Activated CD4-positive, alpha-beta T cell treated with anti-CD3 and anti-CD28 coated beads, Interleukin-2, amount 50 U/mL, for 1 hour (primary cell): ENCODE measurements at places on chromosomes 3 and 15.

- no peak for DNase-seq
Measured at GRCh38 chr3:27729748-27730611, 7.9 kb upstream of the EOMES start.

GRCh38 chr3:143676021-143676420 lies 172.2 kb downstream of the SLC9A9 start:
- no peak for DNase-seq

- DNase-seq = no peak
Measured at GRCh38 chr15:81729340-81729739, 316.5 kb downstream of the MEX3B start.

DNA sequence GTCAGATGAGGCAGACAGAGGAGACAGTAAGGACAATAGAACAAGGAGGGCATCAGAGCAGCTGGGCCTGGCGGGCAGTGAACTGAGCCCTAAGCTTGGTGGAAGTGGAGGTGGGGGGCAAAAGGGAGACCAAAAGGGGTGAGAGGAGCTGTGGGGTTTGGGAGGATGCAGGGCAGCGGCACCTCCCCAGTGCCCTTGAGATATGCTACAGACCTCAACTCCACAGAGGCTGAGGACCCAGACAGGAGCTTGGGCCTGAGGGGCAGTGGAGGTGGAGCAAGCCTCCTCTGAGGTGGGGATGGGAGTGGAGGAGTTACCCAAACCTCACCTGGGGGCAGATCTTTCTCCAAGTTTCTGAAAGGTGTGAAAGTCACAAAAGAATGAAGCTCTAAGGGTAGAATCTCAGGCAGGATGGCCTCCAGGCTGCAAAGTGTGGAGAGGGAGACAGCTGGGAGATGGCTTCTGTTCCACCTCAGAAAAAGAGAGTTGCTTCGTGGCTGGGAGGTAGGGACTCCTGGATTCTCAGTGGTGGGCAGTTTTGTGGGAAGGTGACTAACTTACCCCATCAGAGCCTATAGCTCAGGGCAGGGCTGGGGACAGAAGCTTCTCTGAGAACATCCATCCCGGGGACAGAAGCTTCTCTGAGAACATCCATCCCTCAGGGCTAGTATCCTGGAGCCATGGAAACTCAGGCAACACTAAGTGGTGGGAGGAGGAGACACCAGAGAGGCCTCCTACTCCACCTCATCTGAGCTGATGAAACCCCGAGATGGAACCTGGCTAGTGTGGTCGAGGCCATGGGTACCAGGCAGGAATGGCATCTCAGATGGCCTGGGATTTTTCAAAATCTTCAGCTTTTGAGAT lies 2.3 kb upstream of the CLK3 start:
- no peak for DNase-seq

DNA sequence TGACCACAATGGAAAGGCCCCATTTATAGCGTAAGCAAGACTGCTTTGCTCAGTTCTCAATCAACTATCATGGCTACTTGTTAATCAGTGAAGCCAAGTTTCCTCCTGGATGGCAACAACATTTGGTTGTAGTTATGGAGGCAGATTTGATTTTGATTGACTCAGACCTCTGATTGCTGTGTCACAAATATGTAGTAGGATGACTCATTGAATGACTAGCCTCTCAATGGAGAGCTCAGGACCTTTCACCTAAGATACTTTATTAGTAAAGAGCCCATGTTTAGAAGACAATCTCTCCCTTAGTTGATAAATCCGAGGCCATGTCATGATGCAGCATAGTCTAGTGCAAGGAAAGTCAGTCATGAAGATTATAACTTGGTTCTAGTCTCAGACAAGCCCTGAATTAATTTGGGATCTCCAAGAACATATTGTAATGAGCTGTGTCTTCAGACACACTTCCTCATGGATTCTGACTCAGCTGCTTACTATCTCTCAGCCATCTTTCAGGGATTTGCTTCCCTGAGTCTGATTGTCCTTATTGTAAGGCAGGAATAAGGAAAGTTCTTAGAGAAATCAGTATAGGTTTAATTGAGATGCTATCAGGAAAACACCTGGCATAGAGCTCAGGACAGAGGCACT lies 397.4 kb upstream of the TMCO5A start:
- no peak for DNase-seq

DNA sequence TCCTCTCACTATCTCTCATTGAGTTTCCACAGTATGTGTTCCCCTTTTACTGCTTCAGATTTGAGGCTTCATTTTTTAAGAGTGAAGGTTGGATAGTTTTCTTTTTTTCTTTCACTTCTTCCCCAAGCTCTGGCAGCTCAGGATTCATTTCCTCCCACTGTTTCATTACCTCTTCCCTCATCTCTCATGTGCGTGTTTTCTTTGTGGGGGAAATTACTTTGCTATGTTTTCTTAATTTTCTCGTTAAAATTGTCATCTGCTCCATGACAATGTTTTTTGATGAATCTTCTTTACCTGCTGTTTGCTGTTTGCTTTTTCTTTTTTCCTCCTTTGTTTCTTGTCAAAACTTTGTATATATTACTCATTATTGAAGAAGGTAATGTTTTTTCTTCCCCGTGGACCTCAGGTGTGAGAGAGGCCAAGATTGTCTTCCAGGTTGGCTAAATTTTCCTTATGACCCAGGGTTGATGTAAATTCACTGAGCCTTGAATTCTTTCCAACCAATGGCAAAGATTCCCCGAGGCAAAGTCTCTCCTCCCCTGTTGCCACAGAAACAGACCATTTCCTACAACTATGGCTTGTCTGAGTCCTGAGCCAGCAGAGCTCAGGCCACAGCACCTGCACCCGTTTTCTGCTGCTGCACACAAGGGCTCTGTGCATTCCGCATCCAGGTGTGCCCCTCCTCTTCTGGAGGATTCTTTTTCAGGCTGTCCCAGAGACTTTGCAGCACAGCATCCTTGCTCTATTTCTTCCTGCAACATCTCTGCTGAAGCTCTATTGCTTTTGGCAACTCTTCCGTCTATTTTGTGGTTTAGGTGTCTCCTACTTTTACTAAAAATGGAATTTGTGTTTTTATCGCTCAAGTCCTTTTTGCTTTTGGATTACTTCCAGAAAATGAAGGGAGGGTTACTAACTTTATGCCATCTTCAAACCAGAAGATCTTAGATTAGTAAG lies 66.1 kb downstream of the NOX5 start:
- DNase-seq = no peak

- no peak for DNase-seq
Measured at GRCh38 chr3:67123914-67124313, 125.8 kb downstream of the KBTBD8 start.

- no peak for DNase-seq
Measured at GRCh38 chr3:68089572-68090011, 435.2 kb upstream of the SUCLG2 start.

- DNase-seq = no peak
Measured at GRCh38 chr3:189703865-189704264, 72.7 kb downstream of the TP63 start.

- DNase-seq = no peak
Measured at GRCh38 chr15:55742498-55742926, 440 bp downstream of the PRTG start.

DNA sequence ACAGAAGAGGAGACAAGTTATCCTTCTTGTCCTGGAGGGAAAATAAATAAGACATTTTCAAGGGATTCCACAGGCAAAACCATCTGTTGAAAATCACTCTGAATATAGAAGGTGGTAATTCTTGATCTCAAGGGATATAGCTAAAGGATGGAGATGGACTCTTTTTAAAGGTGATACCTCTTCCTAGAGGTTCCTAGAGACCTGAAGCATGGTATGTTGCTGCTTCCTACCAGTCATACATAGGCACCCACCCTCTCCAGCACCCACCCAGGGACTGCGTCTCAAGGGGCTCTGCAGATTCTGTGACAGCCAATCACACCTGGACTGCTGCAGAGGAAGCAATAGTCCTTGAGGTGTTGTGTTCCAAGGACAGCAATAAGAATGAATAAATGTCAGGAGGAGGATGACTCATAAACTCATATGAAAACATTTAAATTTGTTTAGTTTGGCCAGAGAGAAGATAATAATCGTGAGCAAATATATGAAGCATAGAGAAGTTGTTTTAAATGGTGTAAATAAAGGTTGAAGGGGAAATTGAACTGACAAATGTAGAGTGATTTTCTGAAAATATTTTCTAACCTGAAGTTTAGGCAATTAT lies 741.6 kb upstream of the CBLB start:
- no peak for DNase-seq

- no peak for DNase-seq
Measured at GRCh38 chr3:120678984-120679383, 3.1 kb downstream of the HGD start.

DNA sequence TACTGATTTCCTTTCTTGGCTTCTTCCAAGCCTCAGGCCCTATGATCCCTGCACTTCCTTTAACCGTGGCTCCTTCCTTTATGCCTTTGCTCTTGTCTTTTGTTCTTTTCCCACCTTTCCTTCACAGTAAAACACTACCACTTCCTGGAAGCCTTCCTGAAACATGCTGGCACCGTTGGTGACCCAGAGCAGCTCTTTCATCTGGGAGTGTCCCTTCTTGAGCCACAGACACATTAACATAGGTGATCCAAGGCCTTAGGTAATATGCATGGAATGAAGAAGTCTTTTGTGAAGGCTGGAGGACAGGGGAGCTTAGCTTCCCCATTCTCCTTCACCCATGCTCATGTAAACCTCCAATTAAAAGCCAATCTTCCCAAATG lies 39.4 kb downstream of the AMOTL2 start:
- no peak for DNase-seq

- no peak for DNase-seq
Measured at GRCh38 chr15:77387365-77388105, 32.4 kb downstream of the PEAK1 start.

GRCh38 chr3:144773350-144773749 lies 801.7 kb downstream of the DIPK2A start:
- DNase-seq = no peak

- DNase-seq = no peak
Measured at GRCh38 chr3:75985432-75985831, 200.1 kb upstream of the ZNF717 start.

DNA sequence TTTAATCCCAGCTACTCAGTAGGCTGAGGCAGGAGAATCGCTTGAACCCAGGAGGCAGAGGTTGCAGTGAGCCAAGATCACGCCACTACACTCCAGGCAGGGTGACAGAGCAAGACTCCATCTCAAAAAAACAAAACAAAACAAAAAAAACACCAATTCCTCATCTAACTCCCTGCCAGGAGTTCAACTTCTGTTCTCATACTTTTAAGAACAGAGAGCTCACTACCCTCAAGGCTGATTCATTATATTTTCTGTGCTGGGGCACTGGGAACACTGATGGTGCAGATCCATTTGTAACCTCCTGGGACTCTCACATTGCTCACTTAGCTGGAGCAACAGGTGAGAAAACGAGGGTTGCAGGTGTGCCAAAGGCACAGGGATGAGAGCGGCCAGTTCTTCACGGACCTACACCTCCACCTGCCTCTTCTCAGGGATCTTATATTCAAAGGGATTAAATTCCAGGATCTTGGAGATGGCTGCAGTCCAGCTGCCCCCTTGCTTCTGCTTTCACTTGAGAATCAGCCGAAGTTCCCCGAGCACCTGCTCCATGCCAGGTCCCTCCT lies 12.3 kb upstream of the CSK start:
- DNase-seq = no peak

DNA sequence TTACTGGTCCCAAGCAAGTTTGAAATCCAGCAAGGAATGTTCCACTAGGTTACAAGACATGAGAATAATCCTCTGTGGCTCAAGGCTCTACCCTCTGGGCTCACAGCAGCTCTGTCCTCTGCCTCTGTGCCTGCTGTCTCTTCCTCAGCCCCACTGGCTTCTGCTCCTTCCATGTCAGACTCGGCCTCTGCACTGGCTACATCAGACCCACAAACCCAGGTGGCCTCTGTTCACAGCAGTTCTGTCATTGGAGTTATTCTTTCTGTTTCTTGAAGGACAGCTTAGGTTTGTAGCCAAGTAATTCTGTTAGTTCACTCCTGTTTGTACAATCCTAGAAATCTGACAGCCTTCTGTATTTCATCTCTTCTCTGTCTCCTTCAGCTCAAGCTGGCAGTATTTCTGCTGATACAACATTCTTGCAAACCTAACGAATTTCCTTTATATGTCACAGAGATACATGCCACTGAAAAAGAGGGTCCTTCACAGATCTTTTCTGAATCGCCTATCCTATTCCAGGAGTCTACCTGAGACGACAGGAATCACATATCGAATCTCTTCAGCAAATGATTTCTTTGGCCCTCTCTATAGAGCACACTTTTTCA lies 227.8 kb upstream of the PLSCR5 start:
- no peak for DNase-seq

DNA sequence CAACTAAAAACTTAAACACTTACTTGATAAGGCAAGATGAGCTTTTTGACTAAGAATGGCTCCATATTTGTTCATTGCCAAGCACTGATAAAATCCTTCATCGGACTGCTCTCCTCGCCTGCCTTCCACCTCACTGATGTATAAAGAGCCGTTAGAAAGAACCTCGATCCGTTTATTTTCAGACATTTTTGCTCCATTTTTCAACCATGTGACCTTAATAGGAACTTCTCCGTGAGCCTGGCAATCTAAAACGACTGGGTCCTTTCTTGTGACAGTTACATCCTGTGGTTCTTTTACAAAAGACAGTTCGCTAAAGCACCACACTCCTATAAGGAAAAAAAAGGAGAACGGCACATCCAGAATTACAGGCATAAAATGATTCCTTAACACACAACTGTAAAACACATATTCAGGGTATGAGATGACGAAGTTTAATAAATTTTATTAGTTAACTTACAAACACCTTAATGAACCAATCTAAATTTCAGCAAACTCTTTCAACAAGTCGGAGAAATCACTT lies 2.5 kb downstream of the PRTG start:
- DNase-seq = no peak

GRCh38 chr3:26712211-26713026 lies 89.8 kb downstream of the LRRC3B start:
- DNase-seq = no peak

DNA sequence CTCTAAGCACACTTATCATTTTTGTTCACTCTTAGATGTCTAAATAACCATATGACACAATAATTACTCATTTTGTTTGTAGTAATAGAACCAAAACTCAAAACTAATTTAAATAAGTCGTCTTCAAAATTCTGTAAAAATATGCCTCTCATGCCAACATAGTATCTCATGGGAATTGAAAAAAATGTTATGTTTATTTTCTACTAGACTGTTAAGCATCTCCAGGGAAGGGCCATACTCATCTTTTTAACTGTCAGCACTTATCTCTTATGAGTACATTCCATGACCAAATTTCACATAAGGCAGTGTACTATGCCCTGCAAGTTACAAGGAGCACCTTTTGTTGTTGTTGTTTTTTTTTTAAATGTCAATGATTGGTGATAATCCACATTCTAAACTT lies 18.3 kb upstream of the USF3 start:
- no peak for DNase-seq
